ENCODE measurements at places on chromosomes 13 and 19. TPM values are rescaled to one million over a fixed set of nuclear protein-coding genes. Genes with fewer than 3 reads are reported as not detected.

IZUMO1 gene
- not detected for total RNA-seq

SCAF1 gene
- 79.7 TPM for total RNA-seq

GRCh38 chr13:49975826-49976225 lies 21.0 kb upstream of the TRIM13 start:
- no peaks in the 10 kb centered on the region for H3K36me3 ChIP-seq
- no peak for DNase-seq
- no peak overlapping the region for H3K27ac ChIP-seq
- H3K4me1 ChIP-seq = no peaks in the 10 kb centered on the region
- H3K4me3 ChIP-seq = no peak overlapping the region

GRCh38 chr19:49473868-49474541 lies at the start of gene FLT3LG:
Gene FLT3LG, plus strand, starts transcription at chr19:49474215. Its CDS starts 425 bp downstream, at chr19:49474640.
- H3K4me1 ChIP-seq = peaks cover 61% of the 10 kb centered on the region
- peak; percentile 85 for DNase-seq
- H3K27ac ChIP-seq = peak within 1 kb of the TSS; percentile 74
- H3K27me3 ChIP-seq = no peaks in the 10 kb centered on the region
- H3K4me3 ChIP-seq = peak within 1 kb of the TSS; percentile 75
- peaks cover 11% of the 10 kb centered on the region for H3K36me3 ChIP-seq

Measured in CD8-positive, alpha-beta memory T cell (primary cell).